ENCODE measurements at places on chromosomes 1 and 21. TPM values are rescaled to one million over a fixed set of nuclear protein-coding genes. Genes with fewer than 3 reads are reported as not detected.
A peak's percentile ranks its signal among the peaks of the same experiment; 100 is the strongest.

Gene RBM11
- total RNA-seq, result 7.4 TPM

DNA sequence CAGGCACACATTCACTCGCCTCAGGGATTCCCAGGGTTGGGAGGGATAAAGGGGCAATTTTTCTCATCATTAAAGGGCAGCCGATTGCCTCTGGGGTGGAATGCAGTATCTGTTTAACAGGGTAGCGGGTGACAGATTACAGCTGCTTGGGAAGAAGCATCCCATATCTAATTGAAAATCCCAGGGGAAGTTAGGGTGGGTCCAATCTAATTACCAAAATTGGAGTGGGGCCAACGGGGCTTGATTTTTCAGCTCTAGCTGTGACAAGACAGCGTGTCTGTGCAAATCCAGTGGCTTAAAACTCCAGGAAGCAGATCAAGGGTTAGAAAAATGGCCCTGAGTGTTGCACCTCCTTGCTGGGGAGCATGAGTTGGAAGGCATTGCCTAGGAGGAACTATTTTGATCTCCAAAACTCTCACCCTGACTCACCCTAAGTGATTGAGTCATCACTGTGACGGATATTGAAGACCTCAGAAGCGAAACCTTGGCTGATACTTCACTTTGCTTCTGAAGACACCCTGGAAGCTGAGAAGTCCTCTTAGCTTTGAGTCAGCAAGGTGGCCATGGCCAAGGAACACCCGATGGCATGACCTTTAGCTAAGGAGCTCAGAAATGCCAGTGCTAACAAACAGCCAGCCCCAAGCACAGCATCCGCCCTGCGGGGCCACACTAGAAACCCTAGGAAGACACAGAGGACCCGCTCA, 46.0 kb downstream of the GRHL3 start:
- DNase-seq, result no peak
- H3K4me1 ChIP-seq, result no peaks in the 10 kb centered on the region
- H3K27me3 ChIP-seq, result peaks cover 3% of the 10 kb centered on the region
- H3K36me3 ChIP-seq, result peaks cover 1% of the 10 kb centered on the region
- H3K4me3 ChIP-seq, result no peak overlapping the region

- no peak overlapping the region for H3K4me3 ChIP-seq
- no peak for DNase-seq
- H3K4me1 ChIP-seq, result no peaks in the 10 kb centered on the region
Measured at GRCh38 chr1:38191461-38191860, 144.9 kb upstream of the POU3F1 start.

DNA sequence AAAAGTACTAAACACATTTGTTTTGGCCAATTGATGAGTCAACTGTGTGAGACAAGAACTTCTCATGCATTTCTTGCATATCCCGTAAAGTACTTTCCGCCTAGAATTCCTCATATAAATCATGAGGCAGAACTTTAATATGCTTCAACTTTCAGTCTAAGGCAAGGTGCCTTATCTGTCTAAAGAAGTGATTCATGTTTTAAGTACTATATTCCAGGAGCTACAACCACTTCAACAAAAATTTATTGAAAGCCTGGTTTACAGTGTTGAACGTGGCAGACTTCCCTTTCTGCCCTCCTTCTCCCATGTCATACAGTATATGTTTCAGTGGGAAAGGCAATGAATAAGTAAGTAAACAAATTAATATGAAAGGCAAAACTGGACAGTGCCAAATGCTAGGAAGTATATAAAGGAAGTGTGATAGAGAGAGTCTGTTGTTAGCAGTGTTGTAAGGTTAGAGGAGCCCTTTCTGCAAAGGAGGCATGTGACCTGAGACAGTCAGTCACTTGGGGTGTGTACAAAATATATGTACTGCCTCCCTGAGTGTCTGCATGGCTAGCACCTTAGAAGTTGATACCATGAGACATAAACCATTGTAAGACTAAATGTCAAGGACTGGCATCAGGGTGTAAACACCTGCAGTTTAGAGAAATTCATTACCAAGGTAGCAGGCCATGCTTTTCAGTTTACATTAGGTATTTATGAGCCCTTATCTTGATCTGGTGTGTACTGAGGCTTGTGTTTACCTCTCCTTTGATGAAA, 362.2 kb downstream of the SRGAP2C start:
- H3K27ac ChIP-seq, result no peak overlapping the region
- no peaks in the 10 kb centered on the region for H3K4me1 ChIP-seq
- no peak overlapping the region for H3K4me3 ChIP-seq
- H3K27me3 ChIP-seq, result no peaks in the 10 kb centered on the region
- no peak for DNase-seq

Gene SLC35F3
- total RNA-seq, result 0.71 TPM

Gene YTHDF2
- total RNA-seq, result 133 TPM

GRCh38 chr1:169849346-169850022, 44.2 kb downstream of the SCYL3 start:
- no peak overlapping the region for H3K27ac ChIP-seq
- no peaks in the 10 kb centered on the region for H3K4me1 ChIP-seq
- DNase-seq, result no peak
- H3K4me3 ChIP-seq, result no peak overlapping the region

GRCh38 chr21:45432575-45433255, 27.8 kb downstream of the COL18A1 start:
- peaks cover 2% of the 10 kb centered on the region for H3K36me3 ChIP-seq
- H3K27me3 ChIP-seq, result no peaks in the 10 kb centered on the region
- no peak for DNase-seq
- H3K27ac ChIP-seq, result no peak overlapping the region
- H3K4me1 ChIP-seq, result peaks cover 33% of the 10 kb centered on the region

DNA sequence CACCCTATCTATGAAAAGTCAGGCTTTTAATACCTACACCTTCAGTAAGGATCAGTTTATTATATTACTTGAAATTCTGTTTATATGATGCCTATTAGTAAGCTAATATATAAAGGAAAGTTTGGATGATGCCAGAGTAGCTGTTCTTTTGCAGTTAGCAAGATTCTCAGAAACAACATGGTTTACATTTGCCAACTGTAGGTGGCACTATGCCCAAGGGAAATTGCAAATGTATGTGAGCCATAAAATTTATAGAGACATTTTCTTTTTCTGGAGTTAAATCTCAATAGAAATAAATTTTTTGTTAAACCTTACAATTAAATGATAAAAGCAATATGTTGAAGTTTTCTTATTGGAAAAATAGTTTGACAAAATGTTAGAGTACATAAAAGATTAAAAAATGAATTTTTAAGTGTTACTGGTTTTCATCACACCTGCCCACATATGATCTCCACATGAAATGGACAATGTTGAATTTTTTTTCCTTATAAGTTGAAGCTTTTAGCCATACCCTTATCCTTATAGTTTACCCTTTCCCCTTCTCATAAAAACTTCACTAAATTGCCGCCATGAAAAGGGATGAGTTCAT, 32.1 kb upstream of the EPHX4 start:
- H3K4me3 ChIP-seq, result no peak overlapping the region
- no peaks in the 10 kb centered on the region for H3K36me3 ChIP-seq
- H3K4me1 ChIP-seq, result no peaks in the 10 kb centered on the region

Gene CALML6
- total RNA-seq, result 1.5 TPM

Gene PADI2
- 0.50 TPM for total RNA-seq

Gene ILDR2
- total RNA-seq, result 1.7 TPM

GRCh38 chr1:12548973-12549459, 69.0 kb downstream of the DHRS3 start:
- peaks cover 15% of the 10 kb centered on the region for H3K4me1 ChIP-seq
- H3K4me3 ChIP-seq, result no peak overlapping the region
- no peaks in the 10 kb centered on the region for H3K36me3 ChIP-seq
- peaks cover 8% of the 10 kb centered on the region for H3K27me3 ChIP-seq
- DNase-seq, result no peak

Gene NPPB
- 9.1 TPM for total RNA-seq

Gene VANGL2
- 80.4 TPM for total RNA-seq

GRCh38 chr21:28822486-28823335, 170.0 kb downstream of the LTN1 start:
- H3K27ac ChIP-seq, result peak overlapping the region; percentile 76
- peaks cover 6% of the 10 kb centered on the region for H3K27me3 ChIP-seq
- no peaks in the 10 kb centered on the region for H3K36me3 ChIP-seq
- H3K4me3 ChIP-seq, result no peak overlapping the region
- DNase-seq, result no peak

- H3K27ac ChIP-seq, result no peak overlapping the region
- no peaks in the 10 kb centered on the region for H3K27me3 ChIP-seq
- no peaks in the 10 kb centered on the region for H3K36me3 ChIP-seq
Measured at GRCh38 chr1:247740721-247741120, 2.3 kb downstream of the OR14K1 start.

GRCh38 chr1:202553560-202554038, 156.7 kb downstream of the SYT2 start:
- no peak for DNase-seq
- no peaks in the 10 kb centered on the region for H3K27me3 ChIP-seq
- H3K36me3 ChIP-seq, result peaks cover 3% of the 10 kb centered on the region
- peaks cover 13% of the 10 kb centered on the region for H3K4me1 ChIP-seq
- H3K4me3 ChIP-seq, result no peak overlapping the region

DNA sequence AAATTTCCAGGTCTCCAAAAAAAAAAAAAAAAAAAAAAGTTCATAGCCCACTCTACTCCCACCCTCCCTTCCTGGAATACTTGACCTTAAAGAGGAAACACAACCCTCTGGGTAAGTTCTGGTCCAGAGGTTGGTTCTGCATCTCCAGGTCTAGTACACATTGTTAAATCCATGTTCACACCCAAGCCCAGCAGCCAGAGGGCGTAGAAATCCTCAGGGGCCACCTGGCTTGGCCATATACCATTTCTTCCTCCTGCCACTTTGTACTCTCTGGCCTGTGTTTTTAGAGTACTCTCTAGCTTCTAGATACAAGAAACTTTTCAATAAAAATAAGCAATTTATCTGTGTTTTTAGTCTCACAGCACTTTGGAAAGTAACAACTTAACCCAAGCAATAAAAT, 89.3 kb downstream of the PHTF1 start:
- peaks cover 12% of the 10 kb centered on the region for H3K4me1 ChIP-seq
- H3K36me3 ChIP-seq, result peaks cover 20% of the 10 kb centered on the region
- no peak for DNase-seq

DNA sequence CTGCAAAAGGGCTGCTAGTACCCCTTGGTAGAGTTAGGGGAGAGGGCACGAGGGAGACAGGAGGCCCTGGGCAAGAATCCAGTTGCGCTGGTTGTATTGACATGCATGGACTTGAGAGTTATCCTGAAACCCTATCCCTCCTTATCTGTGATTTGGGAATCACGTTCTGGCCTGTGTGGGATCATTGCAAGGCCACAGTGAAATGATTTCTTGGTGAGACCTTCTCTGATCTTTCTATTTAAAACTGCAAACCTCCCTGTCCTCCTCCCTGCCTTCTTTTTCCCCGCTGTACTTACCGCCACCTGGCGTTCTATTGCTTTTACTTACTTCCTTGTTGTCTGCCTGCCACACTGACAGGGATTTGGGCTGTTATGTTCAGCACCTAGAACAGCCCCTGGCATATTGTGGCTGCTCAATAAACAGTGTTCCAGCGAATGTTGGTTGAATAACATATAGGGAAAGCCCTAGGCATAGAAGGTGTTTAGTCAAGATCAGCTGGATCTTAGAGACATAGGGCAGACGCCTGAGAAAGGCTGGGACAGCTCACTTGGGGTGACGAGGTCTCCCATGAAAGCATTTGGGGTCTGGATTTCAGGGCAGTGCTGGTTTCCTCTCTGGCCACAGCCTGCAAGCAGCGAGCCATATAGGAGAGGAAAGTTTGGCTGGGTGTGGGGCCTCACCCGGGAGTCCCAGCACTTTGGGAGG, 25.6 kb downstream of the ALPL start:
- DNase-seq, result no peak
- no peaks in the 10 kb centered on the region for H3K36me3 ChIP-seq
- H3K27me3 ChIP-seq, result peaks cover 31% of the 10 kb centered on the region
- peaks cover 2% of the 10 kb centered on the region for H3K4me1 ChIP-seq

DNA sequence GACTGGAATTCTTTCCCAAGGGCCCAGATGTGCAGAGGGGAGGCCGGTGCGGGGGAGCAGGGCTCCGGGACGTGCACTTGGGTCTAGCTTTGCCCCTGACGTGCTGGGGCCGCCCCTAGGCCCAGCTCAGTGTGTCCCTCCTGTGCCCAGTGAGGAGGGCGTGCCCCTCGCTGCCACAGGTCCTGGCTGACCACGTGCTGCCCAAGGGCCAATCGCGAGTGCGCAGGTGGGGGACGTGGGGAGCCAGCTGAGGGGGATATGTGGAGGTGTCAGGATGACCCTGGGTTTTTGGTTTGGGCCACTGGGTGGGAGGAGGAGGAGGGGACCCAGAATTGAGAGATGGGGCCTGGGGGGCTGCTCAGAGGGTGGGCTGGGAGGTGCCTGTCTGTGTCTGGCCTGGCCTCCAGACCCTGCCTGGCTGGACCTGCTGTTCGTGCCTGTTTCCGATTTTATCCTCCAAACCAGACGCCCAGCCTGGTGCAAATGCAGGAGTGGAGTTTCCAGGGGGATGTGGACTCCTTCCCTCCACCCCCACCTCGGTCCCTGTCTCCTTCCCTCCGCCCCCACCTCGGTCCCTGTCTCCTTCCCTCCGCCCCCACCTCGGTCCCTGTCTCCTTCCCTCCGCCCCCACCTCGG, 6.1 kb upstream of the RNF223 start:
- no peak for DNase-seq
- peak overlapping the region; percentile 24 for H3K4me3 ChIP-seq

Gene EPHB2
- total RNA-seq, result 69.4 TPM

Gene CENPF
- total RNA-seq, result 62.1 TPM

GRCh38 chr1:205681364-205681763, 1.1 kb upstream of the SLC45A3 start:
- no peaks in the 10 kb centered on the region for H3K36me3 ChIP-seq
- peak overlapping the region; percentile 73 for H3K4me3 ChIP-seq
- peaks cover 11% of the 10 kb centered on the region for H3K27me3 ChIP-seq
- peaks cover 21% of the 10 kb centered on the region for H3K4me1 ChIP-seq
- H3K27ac ChIP-seq, result peak overlapping the region; percentile 78

- no peak overlapping the region for H3K4me3 ChIP-seq
- no peaks in the 10 kb centered on the region for H3K36me3 ChIP-seq
- H3K27me3 ChIP-seq, result peaks cover 9% of the 10 kb centered on the region
- DNase-seq, result no peak
- H3K4me1 ChIP-seq, result no peaks in the 10 kb centered on the region
- H3K27ac ChIP-seq, result no peak overlapping the region
Measured at GRCh38 chr21:31042080-31042464, 3.8 kb upstream of the KRTAP19-8 start.

Gene GNG12
- 8.9 TPM for total RNA-seq

DNA sequence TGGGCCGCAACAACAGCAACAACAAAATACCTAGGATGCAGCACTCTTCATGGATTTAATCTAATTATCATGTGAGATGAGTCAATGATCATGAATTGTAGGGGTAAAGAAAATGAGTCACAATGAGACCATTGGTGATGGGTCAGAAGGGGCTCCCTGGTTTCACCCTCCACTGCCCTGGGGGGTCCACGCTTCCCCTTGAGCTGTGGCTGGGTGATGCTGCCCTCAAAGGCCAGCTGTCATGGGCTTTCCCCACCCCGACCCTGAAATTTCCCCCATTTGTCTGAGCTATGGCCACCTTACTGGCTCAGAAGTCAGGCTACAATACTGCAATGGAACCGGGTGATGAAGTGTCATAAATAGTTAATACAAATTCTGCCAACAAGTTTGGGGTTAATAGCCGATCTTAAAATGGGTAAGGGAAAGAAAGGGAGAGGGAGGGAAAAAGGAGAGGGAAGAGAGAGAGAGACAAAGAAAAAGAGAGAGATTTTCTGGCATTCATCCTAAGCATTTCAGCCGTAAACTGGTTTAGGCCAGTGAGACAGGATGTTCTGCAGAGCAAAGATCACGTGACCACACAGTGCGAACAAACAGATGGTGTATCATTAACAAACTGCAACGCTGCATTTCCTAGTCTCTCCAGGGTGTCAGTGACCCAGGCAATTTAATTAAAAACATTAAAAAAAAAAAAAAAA, 143.4 kb upstream of the ERRFI1 start:
- no peak overlapping the region for H3K4me3 ChIP-seq
- no peaks in the 10 kb centered on the region for H3K27me3 ChIP-seq
- H3K4me1 ChIP-seq, result peaks cover 28% of the 10 kb centered on the region
- peak overlapping the region; percentile 97 for H3K27ac ChIP-seq
- H3K36me3 ChIP-seq, result peaks cover 3% of the 10 kb centered on the region
- DNase-seq, result no peak

GRCh38 chr1:183730107-183730724, 74.7 kb upstream of the RGL1 start:
- H3K36me3 ChIP-seq, result no peaks in the 10 kb centered on the region
